ENCODE measurements at places on chromosomes 5 and 9.

DNA sequence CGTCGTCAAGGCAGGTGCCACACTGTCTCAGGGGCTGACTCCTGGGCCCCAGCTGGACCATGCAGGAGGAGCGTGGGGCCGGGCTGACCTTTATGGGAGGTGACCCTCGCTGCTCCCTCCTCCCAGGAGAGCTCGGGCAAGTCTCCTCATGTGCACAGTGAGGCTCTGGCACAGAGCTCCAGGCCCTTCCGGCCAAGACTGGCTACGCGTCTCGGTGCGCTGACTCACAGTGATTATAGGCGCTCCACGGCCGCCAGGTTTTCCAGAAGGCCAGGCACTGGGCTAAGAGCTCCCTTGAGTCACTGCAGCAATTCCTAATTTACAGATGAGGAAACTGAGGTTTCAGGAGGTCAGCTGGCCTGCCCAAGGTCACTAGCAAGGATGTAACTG, 47.4 kb downstream of the VAV2 start:
- no peak for DNase-seq

- no peak for DNase-seq
Measured at GRCh38 chr9:33988219-33988890, 60.3 kb downstream of the UBAP2 start.

GRCh38 chr5:94832685-94833084, 214.2 kb downstream of the SLF1 start:
- DNase-seq: no peak

GRCh38 chr9:94101162-94101853, 17.0 kb downstream of the PTPDC1 start:
- DNase-seq: no peak

DNA sequence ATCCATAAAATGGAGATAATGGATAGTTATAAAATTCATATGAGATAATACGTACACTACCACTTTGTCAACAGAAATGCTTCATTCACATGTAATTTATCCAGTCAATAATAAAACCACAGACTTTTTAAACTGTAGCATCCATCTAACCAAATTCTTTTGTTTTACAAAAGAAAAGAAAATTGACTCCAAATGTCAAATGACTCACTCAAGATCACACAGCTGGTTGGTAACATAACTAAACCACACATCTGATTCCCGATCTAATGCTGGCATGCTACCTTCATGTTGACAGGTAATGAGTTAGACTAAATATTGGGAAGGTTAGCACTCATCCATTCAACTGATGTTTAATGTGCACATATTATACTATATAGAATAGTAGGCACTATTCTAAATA, 4.9 kb downstream of the FRMD3 start:
- no peak for DNase-seq

DNA sequence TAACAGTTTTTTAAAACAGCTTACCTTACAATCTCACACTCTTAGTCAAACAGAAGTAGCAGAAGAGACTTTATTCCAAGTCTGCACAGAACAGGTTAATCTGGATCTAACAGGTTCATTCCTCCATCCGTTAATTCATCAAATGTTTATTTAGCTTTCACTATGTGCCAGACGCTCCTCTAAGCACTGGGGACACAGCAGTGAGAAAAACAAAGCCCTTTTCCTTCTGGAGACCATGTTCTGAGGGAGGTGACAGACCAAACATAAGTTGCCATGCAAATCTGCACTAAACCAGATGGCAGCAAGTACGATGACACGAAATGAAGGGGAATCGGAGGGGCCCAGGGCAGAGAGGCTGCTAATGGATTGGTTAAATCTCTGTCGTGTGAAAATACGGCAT, 17.1 kb upstream of the GLIPR2 start:
- no peak for DNase-seq

DNA sequence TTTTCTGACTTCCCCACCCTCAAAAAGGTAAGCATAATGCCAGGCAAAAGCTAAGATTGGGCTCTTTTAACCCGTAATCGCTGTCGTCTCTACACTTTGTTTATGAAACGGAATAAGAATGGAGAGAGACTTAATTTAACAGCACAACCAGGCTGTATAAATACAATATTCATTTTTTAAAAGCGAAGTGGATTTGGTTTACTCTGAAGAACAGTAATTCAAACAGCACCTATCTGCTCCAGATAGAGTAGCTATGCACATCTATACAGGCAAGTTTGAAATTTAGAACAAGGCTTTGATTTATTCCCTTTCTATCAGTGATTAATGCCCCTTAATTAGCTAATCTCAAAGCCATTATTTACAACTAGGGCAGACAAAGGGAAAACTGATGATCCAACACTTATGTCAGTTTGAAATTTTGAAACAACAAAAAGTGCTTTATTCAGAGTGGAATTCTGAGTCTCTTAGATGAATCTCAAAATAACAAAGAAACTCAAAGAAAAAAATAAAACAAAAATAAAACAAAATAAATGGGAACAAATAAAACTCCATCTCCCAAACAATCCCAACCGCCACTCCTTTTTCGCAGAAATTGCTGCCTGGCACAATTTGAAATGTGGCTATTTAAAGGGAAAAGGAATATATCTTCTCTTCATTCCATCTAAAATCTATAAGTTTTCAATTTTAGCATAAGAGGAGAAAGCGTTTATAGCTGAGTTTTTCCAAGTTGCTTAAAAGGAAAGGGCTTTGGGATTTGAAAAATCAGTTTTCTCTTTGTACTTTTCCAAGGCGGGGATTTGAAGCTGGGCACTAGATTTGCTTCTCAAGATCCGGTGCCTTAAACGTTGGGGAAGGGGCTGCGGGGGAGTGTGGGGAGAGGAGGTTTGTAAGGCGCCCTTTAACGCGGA, 298.6 kb downstream of the PARP8 start:
- no peak for DNase-seq

DNA sequence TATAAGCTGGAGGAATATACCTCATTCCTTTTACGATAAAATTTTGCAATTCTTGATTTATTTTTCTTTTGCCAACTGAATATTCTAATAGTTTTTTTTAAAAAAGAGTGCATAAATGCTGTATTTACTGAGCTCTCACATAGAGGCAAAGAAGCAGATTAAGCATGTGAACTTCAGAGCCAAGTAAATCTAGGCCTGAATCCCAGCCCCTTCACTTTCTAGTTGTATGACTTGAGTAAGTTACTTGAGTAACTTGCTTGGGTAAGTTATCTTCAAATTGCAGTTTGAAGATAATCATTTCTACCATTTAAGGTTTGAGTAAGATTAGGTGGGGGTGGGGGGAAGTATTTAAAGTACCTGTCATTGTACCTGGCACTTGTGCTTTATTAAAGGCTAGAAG, 21.8 kb downstream of the LURAP1L start:
- DNase-seq: no peak

DNA sequence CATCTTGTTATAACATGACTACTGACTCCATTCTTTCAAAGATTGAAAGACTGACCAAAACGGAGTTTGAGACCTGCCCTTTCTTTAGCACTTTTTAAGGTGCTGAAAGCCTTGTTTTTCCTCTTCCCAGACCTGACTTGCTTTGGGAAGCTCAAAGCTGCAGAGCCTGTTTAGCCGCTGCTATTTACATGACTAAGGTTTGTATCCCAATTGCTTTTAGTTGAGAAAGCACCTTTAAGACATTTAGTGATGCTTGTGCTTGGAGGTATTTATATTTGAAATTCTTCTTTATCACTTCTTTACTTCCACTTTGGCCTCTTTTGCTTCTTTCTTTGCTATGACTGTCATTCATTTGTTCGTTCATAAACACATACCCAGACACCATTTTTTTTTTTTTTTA, 182.6 kb upstream of the ELL2 start:
- DNase-seq: peak; percentile 74

- no peak for DNase-seq
Measured at GRCh38 chr5:196350-196749, 5.1 kb downstream of the LRRC14B start.

DNA sequence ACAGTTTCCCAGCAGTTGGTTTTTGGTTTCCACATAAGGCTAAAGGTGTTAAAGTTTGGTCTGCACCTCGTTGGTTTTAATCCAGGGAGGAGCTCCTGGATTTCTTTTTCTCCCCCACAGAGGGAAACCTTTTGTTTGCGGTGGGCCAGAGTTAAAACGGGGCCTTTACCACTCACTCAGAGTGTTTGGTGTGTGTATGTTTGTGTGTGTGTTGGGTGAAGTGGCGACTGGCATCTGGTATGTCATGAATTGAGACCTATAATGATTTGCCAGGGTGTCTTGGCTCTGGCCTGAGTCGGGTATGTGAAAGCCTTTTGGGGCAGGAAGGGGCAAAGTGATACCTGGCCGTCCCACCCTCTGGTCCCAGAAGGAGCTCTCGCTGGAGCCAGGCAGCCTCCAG, 30.9 kb downstream of the FAXDC2 start:
- no peak for DNase-seq

GRCh38 chr5:1310118-1310517, 15.2 kb upstream of the TERT start:
- DNase-seq: peak; percentile 14

DNA sequence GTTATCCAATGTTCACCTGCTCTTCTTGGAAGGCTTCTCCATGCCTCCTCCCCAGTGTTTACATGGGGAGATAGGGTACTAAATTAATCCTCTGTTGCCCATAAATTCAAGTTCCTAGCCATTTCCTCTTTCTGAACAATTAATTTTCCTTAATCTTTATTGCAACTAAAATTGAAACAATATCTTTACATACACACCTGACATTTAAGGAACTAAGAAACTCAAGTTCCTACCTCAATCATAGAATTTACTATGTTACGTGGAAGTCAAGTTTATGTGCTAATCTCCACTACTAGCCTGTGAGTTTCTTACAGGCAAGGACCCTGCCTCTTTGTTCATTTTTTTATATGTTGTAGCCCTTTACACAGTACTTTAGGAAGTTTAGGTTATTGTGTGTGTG, 10.1 kb upstream of the ADRB2 start:
- DNase-seq: no peak

DNA sequence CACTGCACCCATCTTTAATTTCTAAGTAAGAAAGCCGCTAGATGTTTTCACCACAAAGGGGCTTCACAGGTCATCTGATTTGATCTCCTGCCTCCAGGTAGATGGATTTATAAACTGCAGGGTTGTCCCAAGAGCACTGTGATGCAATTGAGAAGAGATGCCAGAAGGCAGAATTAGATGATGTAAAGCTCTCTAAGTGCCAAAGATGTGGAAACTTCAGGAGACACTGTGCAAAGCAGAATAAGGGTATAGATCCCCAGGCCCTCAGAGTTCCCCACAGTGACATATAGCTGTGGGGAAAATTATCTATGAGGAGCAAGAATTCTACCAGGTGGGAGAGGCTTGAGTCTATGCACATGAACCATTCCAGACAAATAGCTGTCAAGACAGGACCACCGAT, 90.5 kb downstream of the FSTL4 start:
- DNase-seq: no peak

- peak; percentile 68 for DNase-seq
Measured at GRCh38 chr5:78717674-78718584, 69.4 kb upstream of the LHFPL2 start.

DNA sequence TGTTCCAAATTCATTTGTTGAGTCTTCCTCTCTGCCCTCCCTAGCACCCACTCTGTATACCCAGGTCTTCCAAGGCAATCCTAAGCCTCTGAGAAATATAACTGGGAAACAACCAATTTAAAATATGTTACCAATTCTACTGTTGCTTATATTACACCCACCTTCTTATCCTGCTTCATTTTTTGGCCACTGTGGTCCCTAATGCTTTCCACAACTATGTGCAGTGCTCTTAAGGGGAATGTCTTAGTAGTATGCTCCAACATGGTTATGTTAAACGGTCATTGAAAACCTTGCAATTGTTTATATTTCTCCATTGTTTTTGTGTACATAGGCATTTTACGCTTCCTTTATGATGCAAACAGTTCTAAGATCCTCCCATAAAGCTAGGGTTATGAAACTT, 273.1 kb upstream of the HAPLN1 start:
- DNase-seq: no peak

DNA sequence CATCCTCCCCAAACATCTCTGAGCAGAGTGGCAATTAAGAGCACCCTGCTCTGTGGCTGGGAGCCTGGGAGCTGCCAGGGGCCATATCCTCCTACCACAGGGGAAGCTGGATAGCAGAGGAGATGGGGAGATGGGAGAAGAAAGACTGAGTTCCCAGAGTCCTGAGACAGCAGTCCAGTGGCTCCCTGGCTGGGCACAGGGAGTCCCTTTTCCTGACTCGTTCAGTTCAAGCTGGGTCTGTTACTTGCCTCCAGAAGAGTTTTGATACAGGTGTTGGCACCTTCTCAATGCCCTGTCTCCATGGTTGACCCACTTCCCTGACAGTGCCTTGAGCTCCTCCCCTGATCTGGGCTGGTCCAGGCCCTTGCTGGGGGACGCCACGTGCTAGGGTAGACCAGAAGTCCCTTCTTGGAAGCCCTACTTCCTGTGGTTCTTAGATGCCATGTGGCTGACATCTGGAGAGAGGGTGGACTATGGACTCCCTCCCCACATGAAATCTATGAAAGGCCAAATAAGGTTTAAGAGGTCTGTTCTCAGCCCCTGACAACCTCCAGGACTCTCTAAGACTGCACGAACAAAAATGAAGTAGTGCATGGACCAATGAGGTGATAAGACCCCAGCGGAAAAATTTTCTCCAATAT, 166.2 kb downstream of the AUH start:
- no peak for DNase-seq

DNA sequence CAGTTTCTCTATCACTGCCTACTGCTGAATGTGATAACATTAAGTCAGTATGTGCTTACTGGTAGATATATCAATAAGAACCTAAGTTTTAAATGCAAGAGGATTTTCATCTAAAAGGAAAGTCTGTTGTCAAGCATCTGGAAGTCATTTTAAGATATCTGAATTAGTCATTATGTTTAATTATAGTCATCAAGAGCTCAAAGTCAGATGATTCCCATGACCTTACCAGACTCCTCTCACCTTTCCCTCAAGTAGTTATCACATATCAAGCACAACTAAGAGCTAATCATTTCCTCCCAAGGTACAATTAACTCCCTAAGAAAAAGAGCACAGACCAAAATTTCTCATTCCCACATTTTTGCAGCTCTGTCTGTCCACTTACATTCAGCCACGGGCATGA, 45.5 kb downstream of the PUM3 start:
- no peak for DNase-seq

DNA sequence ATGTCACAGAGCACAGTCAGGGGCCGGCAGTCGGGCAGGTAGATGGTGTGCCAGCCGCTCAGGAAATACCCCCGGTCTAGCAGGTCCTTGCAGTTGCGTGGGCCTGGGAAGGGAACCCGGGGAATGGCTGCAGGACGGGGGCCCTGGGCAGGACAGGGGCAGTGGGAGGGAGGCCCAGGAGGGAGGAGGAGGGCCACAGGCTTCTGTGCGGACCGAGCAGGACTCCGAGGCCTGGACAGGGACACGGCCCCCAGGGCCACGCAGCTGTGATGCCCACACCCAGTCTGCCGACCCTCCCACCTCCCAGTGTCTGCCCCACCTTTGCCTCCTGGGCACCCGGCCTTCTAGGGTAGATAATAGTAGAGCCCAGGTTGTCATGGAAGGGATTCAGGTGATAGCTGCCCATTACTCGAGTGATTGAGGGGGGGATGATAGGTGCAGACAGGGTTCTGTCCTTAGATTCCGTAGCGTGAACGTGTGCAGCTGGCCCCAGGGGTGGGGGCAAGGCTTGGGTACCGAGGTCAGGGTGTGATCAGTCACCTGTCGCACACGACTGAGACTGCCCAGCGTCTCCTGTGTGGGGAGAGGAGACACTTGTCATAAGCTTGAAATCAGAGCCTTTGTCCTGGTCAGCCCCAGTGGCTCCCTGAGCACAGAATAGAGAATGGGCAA, 4.5 kb downstream of the FCN1 start:
- DNase-seq: peak; percentile 38

GRCh38 chr5:98217138-98217537, 556.3 kb upstream of the RGMB start:
- no peak for DNase-seq

All from islet precursor cell (in vitro differentiated cells).